HS-27A (cell line): ENCODE measurements at places on chromosomes 2 and 18.

DNA sequence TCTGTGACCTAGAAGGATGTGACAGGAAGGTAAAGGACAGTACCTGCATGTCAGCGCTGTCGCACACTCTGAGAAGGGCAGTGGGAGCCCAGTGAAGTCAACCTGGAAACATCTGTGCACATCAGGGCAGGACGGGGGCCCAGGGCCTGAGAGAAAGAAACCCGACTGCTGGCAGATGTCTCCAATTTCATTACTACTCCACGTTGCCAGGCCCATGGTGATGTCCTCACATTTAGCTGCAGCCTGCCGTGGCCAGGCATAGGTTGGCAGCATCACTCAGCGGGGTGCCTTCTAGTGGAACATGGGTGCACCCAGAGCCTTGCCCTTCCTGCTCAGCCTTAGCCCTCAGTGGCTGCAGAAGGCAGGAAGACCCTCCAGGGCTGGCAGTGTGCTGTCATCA, 72.3 kb upstream of the FOSL2 start:
- DNase-seq = no peak

GRCh38 chr18:35026407-35027061, 14.7 kb upstream of the MAPRE2 start:
- no peak for DNase-seq

DNA sequence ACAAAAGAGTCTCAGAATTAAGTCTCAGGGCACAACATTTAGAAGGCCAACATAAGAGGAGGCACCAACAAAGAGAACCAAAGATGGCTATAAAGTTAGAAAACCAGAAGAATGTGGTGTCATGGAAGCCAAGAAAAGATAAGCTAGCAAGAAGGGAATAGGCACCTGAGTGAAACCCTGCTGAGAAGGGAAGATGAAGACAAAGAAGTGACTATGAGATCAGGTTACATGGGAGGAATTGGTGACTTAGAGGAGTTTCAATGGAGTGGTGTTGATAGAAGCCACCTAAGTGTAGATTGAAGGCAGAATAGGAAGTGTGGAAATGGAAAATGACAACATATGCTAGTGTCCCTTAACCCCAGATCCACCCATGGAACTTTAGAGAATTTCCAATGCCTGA, 327.6 kb upstream of the KCNJ3 start:
- no peak for DNase-seq

DNA sequence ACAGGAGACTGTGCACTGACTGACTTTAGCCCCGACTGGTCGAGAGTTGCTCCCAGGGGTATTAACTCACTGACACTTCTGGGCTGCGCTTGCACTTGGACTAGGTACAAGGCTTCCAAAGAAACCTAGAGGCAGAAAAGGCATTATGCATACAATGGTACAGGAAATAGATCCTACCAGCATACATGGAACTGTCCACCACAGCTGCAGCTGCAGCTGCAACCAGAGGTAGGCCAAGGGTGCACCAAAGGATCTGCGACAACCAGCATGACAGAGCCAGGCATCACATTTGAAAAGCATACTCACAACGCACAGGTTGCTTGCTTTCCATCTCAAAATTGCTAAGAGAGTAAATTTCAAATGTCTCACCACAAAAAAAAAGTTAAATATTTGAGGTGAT, 22.6 kb upstream of the PGAP1 start:
- no peak for DNase-seq

GRCh38 chr2:120305296-120305695, 40.6 kb upstream of the INHBB start:
- DNase-seq = no peak
